Suprapubic skin (tissue), 4 donors: ENCODE measurements at places on chromosomes 16 and 17. TPM values are rescaled to one million over a fixed set of nuclear protein-coding genes. Genes with fewer than 3 reads are reported as not detected.

GRCh38 chr17:82663381-82664275 is 15.4 kb upstream of the WDR45B start:
- no peaks in the 10 kb centered on the region for H3K27me3 ChIP-seq
- peaks cover 50% of the 10 kb centered on the region for H3K36me3 ChIP-seq
- H3K4me3 ChIP-seq = no peak overlapping the region
- no peak overlapping the region for H3K27ac ChIP-seq
- DNase-seq = no peak

DNA sequence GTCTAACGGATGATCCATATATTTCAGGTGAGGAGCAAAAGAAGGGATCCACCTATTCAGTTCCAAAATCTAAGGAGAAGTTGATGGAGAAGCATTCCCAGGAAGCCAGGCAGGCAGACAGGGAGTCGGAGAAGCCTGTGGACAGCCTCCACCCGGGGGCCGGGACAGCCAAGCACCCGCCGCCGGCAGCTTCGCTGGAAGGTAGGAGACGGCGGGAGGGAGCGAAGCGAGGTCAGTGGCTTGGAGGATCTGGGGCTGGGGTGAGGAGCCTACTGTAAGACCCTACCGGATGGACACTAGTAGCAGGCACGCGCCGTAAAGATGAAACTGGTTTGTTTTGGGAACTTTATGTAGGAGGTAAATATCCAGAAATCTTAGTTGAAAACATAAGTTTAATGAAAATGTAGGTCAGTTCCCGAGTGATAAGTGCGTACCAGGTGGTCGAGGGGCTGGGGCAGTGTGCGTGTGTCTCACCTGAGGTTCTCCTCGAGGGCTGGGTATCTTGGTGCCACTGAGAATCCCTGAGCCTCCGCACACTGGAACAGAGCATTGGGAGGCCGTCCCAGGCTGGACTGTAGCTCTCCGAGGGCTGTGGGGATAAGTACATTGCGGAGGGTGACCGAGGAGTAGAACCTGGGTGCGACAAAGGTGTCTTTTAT is 714 bp downstream of the SPATA33 start:
- DNase-seq = peak; percentile 77
- H3K4me1 ChIP-seq = peaks cover 26% of the 10 kb centered on the region
- H3K36me3 ChIP-seq = peaks cover 25% of the 10 kb centered on the region
- peak overlapping the region; percentile 75 for H3K4me3 ChIP-seq

GRCh38 chr17:15180121-15180561 is 85.0 kb downstream of the PMP22 start:
- H3K36me3 ChIP-seq = no peaks in the 10 kb centered on the region
- H3K27me3 ChIP-seq = no peaks in the 10 kb centered on the region
- no peak overlapping the region for H3K4me3 ChIP-seq
- no peak for DNase-seq
- peaks cover 3% of the 10 kb centered on the region for H3K4me1 ChIP-seq
- H3K27ac ChIP-seq = no peak overlapping the region

Gene FSCN2
- 2.8 TPM for total RNA-seq

Gene SYT17
- total RNA-seq = 2.5 TPM

- peak; percentile 87 for DNase-seq
- no peaks in the 10 kb centered on the region for H3K36me3 ChIP-seq
Observed at GRCh38 chr16:67246756-67247191, 507 bp downstream of the FHOD1 start.

Gene PTX4
- total RNA-seq = not detected

GRCh38 chr17:78834571-78834970 is 6.0 kb downstream of the USP36 start:
- H3K4me3 ChIP-seq = no peak overlapping the region
- H3K36me3 ChIP-seq = peaks cover 79% of the 10 kb centered on the region
- no peaks in the 10 kb centered on the region for H3K27me3 ChIP-seq
- DNase-seq = no peak

Gene VTN
- total RNA-seq = not detected

- no peaks in the 10 kb centered on the region for H3K27me3 ChIP-seq
- H3K4me1 ChIP-seq = no peaks in the 10 kb centered on the region
- DNase-seq = no peak
- H3K27ac ChIP-seq = no peak overlapping the region
- no peaks in the 10 kb centered on the region for H3K36me3 ChIP-seq
Observed at GRCh38 chr17:29195465-29196081, 15.4 kb upstream of the MYO18A start.
